ENCODE measurements at places on chromosomes 2 and 18.

DNA sequence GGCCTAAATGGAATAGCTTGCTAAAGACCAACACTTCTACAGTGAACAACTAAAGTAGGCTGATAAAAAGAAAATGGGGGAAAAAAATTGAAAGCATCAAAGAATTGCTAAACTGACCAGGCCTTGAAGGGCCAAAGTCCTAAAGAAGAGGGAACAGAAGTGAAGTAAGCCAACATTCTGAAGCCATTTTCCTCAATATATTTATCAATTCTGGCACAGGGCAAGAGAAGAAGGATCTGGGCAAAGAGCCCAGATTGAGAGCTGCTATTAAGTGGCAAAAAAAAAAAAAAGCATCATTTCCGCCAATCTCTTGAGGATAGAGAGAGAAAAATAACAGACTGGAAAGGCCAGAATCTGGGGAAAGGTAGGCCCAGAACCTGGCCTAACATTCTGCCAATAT, 25.7 kb downstream of the FANCL start:
- DNase-seq, result no peak

DNA sequence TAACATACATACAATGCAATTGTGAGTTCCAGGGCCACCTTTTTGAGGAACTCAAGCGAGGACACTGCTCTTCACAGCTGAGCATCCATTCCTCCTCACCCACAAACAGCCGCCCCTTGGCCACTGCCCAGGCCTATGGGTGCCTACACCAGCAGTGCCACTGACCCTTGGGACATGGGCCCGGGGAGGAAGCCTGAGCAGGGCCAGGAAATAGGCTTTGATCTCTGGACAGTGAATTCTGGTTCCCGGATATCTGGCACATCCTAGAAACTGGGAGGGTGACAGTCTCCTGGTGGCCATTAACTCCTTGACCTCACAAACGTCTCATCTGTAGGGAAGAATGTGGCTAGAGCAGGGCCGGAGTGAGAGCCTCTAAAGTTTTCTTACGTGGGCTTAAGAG, 5.5 kb upstream of the TTL start:
- DNase-seq, result no peak

GRCh38 chr2:184419744-184420143, 178.6 kb upstream of the ZNF804A start:
- DNase-seq, result no peak

GRCh38 chr2:101428422-101429176, 41.3 kb upstream of the CREG2 start:
- no peak for DNase-seq

GRCh38 chr2:200738590-200738989, 73.1 kb upstream of the BZW1 start:
- DNase-seq, result no peak

All from urinary bladder (tissue), 4 donors.